ENCODE measurements at places on chromosomes 3 and 15.

- DNase-seq: no peak
Measured at GRCh38 chr3:20696388-20697150, 510.6 kb upstream of the SGO1 start.

DNA sequence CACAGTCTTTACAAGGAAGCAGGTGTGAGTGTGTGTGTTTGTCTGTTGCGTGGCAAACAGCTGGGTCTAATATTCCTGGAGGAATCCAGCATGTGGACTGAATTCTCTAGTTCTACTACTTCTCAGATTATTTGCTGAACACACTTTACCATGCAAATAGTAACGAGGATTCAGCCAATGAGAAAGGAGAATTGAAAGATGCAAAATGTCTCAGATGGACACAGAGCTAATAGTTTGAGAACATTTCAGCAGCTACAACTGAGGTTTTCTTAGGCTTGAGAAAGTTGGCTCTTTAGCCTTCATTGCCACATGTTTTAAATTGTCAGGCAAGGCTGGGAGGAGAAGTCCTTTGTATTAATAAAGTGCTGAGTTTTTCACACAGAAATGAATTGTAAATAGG, 568.0 kb upstream of the MDFIC2 start:
- DNase-seq: no peak

GRCh38 chr3:186319945-186320344, 42.1 kb downstream of the DGKG start:
- DNase-seq: no peak

DNA sequence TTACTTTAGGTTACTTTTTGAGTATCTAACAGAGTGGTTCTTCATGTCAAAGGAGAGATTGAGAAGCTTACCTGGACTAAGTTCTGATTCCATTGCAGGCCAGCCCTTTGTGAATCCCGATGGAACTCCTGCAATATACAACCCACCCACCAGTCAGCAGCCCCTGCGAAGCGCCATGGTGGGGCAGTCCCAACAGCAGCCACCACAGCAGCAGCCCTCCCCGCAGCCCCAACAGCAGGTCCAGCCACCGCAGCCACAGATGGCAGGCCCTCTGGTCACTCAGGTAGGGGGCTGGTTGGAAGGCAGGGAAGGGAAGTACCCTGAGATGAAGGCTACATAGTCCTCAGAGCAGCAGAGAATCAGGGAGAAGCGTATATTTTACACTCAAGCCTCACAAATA, 97.8 kb downstream of the ARPP21 start:
- no peak for DNase-seq

GRCh38 chr3:46959161-46959511, 17.4 kb downstream of the CCDC12 start:
- DNase-seq: peak; percentile 75

DNA sequence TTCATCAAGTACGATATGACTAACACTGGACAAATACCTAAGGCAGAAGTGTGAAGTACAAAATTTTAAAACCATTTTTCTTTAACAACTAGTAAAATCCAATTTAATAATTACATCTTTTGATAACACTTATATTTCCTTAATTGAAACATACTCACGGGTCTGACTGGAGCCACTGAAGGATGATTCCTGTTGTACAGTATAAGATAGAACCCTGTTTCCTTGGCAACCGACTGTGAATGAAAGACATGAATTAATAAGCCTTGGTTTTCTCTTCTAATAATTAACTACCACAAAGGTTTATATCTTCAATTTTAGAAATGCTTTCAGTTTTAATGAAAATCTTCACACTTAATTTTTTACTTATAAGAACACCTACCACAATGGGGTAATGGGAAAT, 19.4 kb downstream of the DHX36 start:
- DNase-seq: no peak

- no peak for DNase-seq
Measured at GRCh38 chr15:94327356-94327936, 96.1 kb downstream of the MCTP2 start.
